Smooth muscle cell of the coronary artery (primary cell): ENCODE measurements at places on chromosomes 5 and 9. TPM values are rescaled to one million over a fixed set of nuclear protein-coding genes. Genes with fewer than 3 reads are reported as not detected.

The SPINK13 gene
- total RNA-seq: not detected in 2 replicates

The UBE2QL1 gene
- 0.08 and 0.12 TPM in 2 replicates for total RNA-seq

The HMCN2 gene
- total RNA-seq: under 0.01 TPM in 1 of 2 replicates, not detected in the other

The INSL6 gene
- total RNA-seq: not detected in 2 replicates

The PRUNE2 gene
- total RNA-seq: 7.7 and 16.7 TPM in 2 replicates

The ARAP3 gene
- 0.94 and 14.1 TPM in 2 replicates for total RNA-seq

The CTNND2 gene
- total RNA-seq: not detected in 2 replicates

The FAM169A gene
- under 0.01 and 0.60 TPM in 2 replicates for total RNA-seq

The ENTREP1 gene
- under 0.01 and 0.23 TPM in 2 replicates for total RNA-seq

The ORM2 gene
- total RNA-seq: not detected in 2 replicates

The SPATA31D4 gene
- total RNA-seq: not detected in 2 replicates

The LHX6 gene
- 0.12 TPM in 1 of 2 replicates, not detected in the other for total RNA-seq

The BARX1 gene
- total RNA-seq: not detected in 2 replicates

The NOXA1 gene
- 0.38 and 0.47 TPM in 2 replicates for total RNA-seq

The SLC6A19 gene
- not detected in 2 replicates for total RNA-seq

The PCDHB7 gene
- 0.30 and 0.47 TPM in 2 replicates for total RNA-seq

The PCA3 gene
- total RNA-seq: not detected in 2 replicates

The HABP4 gene
- 15.7 and 19.7 TPM in 2 replicates for total RNA-seq

The DAB2IP gene
- 7.7 and 34.0 TPM in 2 replicates for total RNA-seq

The ROPN1L gene
- total RNA-seq: 0.15 TPM in 1 of 2 replicates, not detected in the other

The SLC23A1 gene
- total RNA-seq: not detected in 2 replicates

The TSC1 gene
- 19.8 and 38.7 TPM in 2 replicates for total RNA-seq

The BAAT gene
- total RNA-seq: not detected in 2 replicates

The PRDM9 gene
- total RNA-seq: not detected in 2 replicates

The PCDHB9 gene
- 0.12 and 0.30 TPM in 2 replicates for total RNA-seq

The GFI1B gene
- total RNA-seq: 0.60 TPM in 1 of 2 replicates, not detected in the other

The PTGDS gene
- total RNA-seq: 1.1 and 33.0 TPM in 2 replicates

The TXNDC8 gene
- total RNA-seq: not detected in 2 replicates

The SMIM33 gene
- not detected in 2 replicates for total RNA-seq

The ESM1 gene
- 3.0 and 46.2 TPM in 2 replicates for total RNA-seq

The NIM1K gene
- total RNA-seq: 0.15 and 2.8 TPM in 2 replicates

The VLDLR gene
- 21.4 and 29.8 TPM in 2 replicates for total RNA-seq

The ZNF618 gene
- total RNA-seq: 8.9 and 9.1 TPM in 2 replicates

The FRMD3 gene
- total RNA-seq: 0.94 and 5.3 TPM in 2 replicates

The OTULINL gene
- under 0.01 and 0.08 TPM in 2 replicates for total RNA-seq
